ENCODE measurements at places on chromosomes 11 and 22. TPM values are rescaled to one million over a fixed set of nuclear protein-coding genes. Genes with fewer than 3 reads are reported as not detected.

- H3K36me3 ChIP-seq, result peaks cover 35% of the 10 kb centered on the region
- H3K27me3 ChIP-seq, result no peaks in the 10 kb centered on the region
- peaks cover 37% of the 10 kb centered on the region for H3K4me1 ChIP-seq
- no peak overlapping the region for H3K4me3 ChIP-seq
- peak overlapping the region; percentile 88 for H3K27ac ChIP-seq
Observed at GRCh38 chr11:6606471-6607189, 3.1 kb downstream of the ILK start.

FGF4 gene
- not detected for total RNA-seq

SPTBN2 gene
- total RNA-seq, result 1.6 TPM

GRCh38 chr11:118098996-118099837 lies 12.5 kb upstream of the SMIM35 start:
- DNase-seq, result peak; percentile 13
- peaks cover 4% of the 10 kb centered on the region for H3K4me1 ChIP-seq
- no peak overlapping the region for H3K4me3 ChIP-seq

DNA sequence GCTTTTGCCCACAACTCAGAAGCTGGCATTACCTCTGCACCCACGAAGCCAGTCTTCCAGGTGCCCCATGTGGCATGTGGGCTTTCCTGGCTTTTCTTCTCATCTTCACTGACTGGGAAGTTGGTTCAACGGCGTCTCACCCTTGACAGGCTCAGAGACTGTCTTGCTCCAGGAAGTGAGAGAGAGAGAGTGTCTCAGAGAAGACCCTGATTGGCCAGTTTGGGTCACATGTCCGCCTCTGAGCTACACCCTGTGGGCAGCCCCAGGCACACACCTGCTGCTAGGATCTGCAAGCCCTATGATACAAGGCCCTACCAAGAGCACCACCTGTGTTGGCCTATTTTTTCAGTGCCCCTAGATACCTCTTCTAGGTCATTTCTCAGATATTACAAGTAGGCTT lies 39.0 kb downstream of the RTL6 start:
- DNase-seq, result no peak
- H3K4me1 ChIP-seq, result no peaks in the 10 kb centered on the region
- no peak overlapping the region for H3K4me3 ChIP-seq
- no peak overlapping the region for H3K27ac ChIP-seq

DNA sequence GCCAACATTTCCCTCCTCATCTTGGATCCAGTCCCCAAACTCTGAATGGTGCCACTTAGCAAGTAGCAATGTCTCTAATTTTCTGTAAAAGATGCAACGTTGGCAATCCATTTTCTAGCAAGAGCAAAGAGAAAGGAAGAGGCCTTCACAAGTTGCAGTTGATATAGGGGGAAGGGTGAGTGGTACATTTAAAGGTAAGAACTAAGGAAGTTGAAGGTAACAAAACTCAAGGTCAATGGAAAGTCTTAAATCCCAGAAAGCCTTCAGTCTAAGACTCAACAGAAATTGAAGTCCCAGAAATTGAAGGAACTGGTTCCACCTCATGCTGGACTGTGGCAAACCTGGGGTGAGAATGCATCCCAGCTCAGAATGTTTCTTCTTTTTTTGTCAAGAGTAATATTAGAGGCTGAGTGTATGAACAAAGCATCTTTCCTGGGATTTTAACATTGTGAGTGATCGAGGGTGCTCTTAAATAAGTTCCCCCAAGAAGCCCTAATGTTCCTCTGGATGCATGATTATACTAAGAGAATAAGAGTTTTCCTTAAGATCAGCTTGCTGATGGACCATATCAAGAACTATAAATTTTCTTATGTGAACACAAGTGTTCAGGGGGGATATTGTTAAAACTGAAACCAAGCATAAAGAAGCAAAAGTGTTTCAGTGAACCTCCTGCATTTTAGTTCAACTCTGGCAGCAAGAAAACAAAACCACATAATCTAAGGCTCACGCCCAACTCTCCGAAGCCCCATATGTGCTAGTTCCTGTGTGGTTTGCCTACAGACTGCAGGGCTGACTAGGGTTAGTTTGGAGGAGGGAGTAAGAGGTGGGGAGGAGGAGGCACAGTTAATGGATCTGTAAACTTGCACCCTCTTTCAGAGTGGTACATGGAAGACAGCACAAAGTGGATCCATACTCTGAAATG lies at the start of gene GRAP2:
Gene GRAP2 (plus strand): TSS at position 779 of the 922 bp plus-strand sequence. CDS start 46,023 bp downstream, outside the sequence.
- no peaks in the 10 kb centered on the region for H3K36me3 ChIP-seq
- no peak within 1 kb of the TSS for H3K4me3 ChIP-seq
- H3K4me1 ChIP-seq, result peaks cover 16% of the 10 kb centered on the region
- DNase-seq, result no peak

ASCL2 gene
- 2.9 TPM for total RNA-seq

GRCh38 chr11:46202149-46202548 lies 75.3 kb upstream of the CREB3L1 start:
- no peak for DNase-seq
- H3K4me3 ChIP-seq, result no peak overlapping the region
- H3K27me3 ChIP-seq, result no peaks in the 10 kb centered on the region
- no peak overlapping the region for H3K27ac ChIP-seq
- no peaks in the 10 kb centered on the region for H3K4me1 ChIP-seq
- H3K36me3 ChIP-seq, result no peaks in the 10 kb centered on the region

DNA sequence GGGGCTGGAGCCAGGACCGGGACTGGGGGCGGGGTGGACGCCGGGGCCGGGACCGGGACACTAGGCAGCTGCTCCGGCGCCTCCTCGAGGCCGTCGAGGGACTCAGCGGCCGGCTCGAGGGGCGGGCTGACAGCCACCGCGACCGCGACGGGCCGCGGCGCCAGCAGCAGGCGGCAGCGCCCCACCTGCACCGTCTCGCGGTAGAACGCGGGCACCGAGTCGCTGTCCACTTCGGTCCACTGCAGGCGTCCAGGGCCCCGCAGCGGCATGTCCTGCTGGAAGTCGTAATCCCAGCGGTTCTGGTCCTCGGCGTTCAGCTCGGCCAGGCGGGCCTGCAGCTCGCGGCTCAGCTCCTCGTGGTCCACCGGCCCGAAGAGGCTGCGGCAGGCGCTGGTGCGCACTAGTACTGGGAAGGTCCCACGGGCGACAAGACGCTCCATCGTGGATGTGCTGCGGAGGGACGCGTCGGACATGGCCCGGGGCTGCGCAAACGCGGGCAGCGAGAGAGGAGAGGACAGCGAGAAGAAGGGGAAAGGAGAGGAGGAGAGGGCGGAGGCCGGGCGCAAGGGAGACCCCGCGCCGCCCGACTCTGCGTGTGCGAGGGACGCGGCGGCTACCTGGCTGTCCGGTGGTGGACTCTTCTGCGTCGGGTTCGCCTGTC lies 428 bp downstream of the CDKN1C start:
- DNase-seq, result peak; percentile 75
- peaks cover 16% of the 10 kb centered on the region for H3K4me1 ChIP-seq
- no peaks in the 10 kb centered on the region for H3K27me3 ChIP-seq
- H3K36me3 ChIP-seq, result no peaks in the 10 kb centered on the region

IGHMBP2 gene
- 10.2 TPM for total RNA-seq

PTH gene
- total RNA-seq, result not detected

GRCh38 chr11:16745950-16746605 lies 7.6 kb downstream of the C11orf58 start:
- peaks cover 24% of the 10 kb centered on the region for H3K4me1 ChIP-seq
- DNase-seq, result no peak
- no peak overlapping the region for H3K4me3 ChIP-seq
- H3K27ac ChIP-seq, result no peak overlapping the region
- no peaks in the 10 kb centered on the region for H3K27me3 ChIP-seq

- H3K27me3 ChIP-seq, result no peaks in the 10 kb centered on the region
- H3K27ac ChIP-seq, result no peak overlapping the region
- DNase-seq, result no peak
- no peak overlapping the region for H3K4me3 ChIP-seq
- no peaks in the 10 kb centered on the region for H3K4me1 ChIP-seq
Observed at GRCh38 chr11:61042537-61042936, 59.8 kb upstream of the CD5 start.

DNA sequence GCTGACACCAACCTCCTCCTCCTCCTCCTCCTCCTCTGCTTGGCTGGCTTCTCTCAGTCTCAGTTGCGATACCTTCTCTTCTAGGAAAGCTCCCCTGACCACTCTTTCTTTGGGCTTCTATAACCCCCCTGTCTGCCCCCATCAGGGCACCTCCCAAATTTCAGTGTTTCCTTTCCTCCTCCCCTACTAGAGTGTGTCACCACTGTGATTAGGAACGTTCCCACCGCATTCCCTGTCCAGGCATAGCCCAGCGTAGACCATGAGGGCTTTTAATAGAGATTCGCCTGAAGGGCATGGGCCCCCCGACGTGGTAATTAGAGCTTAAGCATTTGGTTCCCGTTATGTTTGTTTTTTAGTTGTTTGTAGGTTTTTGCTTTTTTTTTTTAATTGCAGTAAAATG lies 65.5 kb downstream of the KIAA1671 start:
- no peak overlapping the region for H3K4me3 ChIP-seq
- no peak overlapping the region for H3K27ac ChIP-seq
- no peak for DNase-seq
- no peaks in the 10 kb centered on the region for H3K36me3 ChIP-seq
- peaks cover 36% of the 10 kb centered on the region for H3K4me1 ChIP-seq

DNA sequence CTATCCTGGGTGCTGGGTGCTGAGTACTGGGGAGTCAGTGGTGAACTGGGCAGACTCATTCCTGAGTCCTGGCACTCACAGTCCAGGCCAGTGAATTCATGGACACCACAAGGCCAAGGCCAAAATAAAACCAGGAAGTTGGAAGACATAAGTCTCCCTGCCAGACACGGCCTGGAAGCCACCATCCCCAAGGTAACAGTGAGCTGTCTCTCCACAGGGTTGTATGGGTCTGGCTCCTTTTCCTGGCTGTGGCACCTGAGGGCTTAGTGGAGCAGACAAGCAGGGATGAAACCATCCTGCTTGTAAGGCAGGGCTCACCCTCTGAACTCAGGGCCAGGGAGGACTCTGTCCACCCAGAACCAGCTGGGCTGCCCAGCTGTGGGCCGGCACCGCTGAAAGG lies 54.7 kb upstream of the ALX4 start:
- no peaks in the 10 kb centered on the region for H3K36me3 ChIP-seq
- no peak overlapping the region for H3K4me3 ChIP-seq
- peak; percentile 14 for DNase-seq
- H3K27ac ChIP-seq, result peak overlapping the region; percentile 38

APOA4 gene
- total RNA-seq, result not detected

UBASH3B gene
- 12.4 TPM for total RNA-seq

ASPHD2 gene
- total RNA-seq, result 1.1 TPM

DNA sequence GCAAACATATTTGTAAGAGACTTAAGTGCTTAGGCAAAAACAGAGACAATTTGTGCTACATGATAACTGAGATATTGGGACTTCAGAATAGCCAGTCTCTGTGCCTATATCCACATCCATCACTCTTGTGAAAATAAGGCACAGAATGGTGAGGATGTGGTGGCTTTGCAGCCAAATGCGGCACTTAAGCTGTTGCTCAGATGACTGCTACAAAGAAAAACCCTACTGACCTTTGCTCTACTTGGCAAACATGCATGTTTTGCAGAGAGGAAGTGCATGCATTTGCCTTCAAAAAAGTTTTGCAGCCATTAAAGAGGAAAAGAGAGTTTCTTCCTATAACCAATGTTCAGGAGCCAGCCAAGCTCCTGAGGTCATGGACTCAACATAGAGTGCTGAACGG lies 675.0 kb upstream of the KIRREL3 start:
- peaks cover 8% of the 10 kb centered on the region for H3K4me1 ChIP-seq
- H3K27me3 ChIP-seq, result no peaks in the 10 kb centered on the region
- no peak overlapping the region for H3K27ac ChIP-seq
- no peaks in the 10 kb centered on the region for H3K36me3 ChIP-seq

TTC28 gene
- 99.7 TPM for total RNA-seq

APOL5 gene
- not detected for total RNA-seq

DNA sequence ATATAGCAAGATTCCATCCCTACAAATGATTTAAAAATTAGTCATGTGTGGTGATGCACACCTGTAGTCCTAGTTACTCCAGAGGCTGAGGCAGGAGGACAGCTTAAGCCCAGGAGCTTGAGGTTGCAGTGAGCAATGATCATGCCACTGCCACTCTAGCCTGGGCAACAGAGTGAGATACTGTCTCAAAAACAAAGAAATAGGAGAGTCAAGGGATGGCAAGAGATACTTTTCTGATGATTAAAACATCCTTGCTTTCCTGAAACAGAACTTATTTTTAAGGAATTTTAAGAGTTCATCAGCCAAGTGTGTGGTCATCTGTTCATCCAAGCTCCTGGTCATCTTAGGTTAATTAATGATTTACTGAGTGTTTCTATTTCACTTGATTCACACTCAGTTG lies 1252.0 kb downstream of the LRRC4C start:
- H3K27ac ChIP-seq, result no peak overlapping the region
- H3K36me3 ChIP-seq, result no peaks in the 10 kb centered on the region
- no peak overlapping the region for H3K4me3 ChIP-seq
- no peak for DNase-seq

- H3K4me1 ChIP-seq, result no peaks in the 10 kb centered on the region
- H3K27me3 ChIP-seq, result no peaks in the 10 kb centered on the region
- H3K36me3 ChIP-seq, result no peaks in the 10 kb centered on the region
- no peak for DNase-seq
Observed at GRCh38 chr11:1317432-1317831, 8.0 kb upstream of the TOLLIP start.

- peak; percentile 82 for DNase-seq
- no peak overlapping the region for H3K4me3 ChIP-seq
- no peaks in the 10 kb centered on the region for H3K36me3 ChIP-seq
- H3K27ac ChIP-seq, result peak overlapping the region; percentile 92
- no peaks in the 10 kb centered on the region for H3K27me3 ChIP-seq
- peaks cover 68% of the 10 kb centered on the region for H3K4me1 ChIP-seq
Observed at GRCh38 chr11:33692013-33692504, 8.6 kb downstream of the C11orf91 start.

DNA sequence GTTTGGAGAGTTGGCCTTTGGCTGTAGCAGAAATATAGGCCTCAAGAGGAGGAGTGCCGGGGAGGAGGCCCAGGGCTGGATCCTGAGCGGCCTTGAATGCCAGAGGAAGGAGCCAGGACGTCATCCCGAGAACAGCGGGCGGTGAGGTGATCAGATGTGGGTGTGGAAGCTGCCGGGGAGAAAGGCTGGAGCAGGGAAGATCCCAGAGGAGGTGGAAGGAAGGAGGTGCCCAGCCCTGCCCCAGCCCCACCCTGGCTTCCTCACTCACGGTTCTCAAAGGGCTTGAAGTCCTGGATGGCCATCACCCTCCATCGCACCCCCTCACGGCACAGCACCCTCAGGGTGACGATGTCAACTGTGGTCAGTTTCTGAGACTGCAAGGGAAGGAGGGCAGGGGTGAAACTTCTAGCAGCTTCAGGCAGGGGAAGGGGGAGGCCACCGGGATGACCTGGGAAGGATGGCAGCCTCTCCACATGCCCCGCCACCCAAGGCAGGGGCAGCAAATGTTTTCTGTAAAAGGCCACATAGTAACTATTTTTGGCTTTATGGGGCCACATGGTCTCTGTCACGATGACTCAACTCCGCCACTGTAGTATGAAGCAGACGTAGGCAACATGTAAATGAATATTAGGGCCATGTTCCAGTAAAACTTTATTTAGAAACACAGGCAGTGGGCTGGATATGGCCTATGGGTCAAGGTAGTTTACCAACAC lies 10.7 kb downstream of the IL2RB start:
- no peaks in the 10 kb centered on the region for H3K36me3 ChIP-seq
- no peak for DNase-seq
- no peak overlapping the region for H3K27ac ChIP-seq
- no peaks in the 10 kb centered on the region for H3K4me1 ChIP-seq

RAB3IL1 gene
- 17.8 TPM for total RNA-seq

Data from thyroid gland (tissue), 4 donors.